Right forelimb (tissue), 1 donor: ENCODE measurements at places on chromosomes 6 and 20.

- DNase-seq = no peak
Measured at GRCh38 chr6:154314084-154314483, 42.5 kb downstream of the IPCEF1 start.

DNA sequence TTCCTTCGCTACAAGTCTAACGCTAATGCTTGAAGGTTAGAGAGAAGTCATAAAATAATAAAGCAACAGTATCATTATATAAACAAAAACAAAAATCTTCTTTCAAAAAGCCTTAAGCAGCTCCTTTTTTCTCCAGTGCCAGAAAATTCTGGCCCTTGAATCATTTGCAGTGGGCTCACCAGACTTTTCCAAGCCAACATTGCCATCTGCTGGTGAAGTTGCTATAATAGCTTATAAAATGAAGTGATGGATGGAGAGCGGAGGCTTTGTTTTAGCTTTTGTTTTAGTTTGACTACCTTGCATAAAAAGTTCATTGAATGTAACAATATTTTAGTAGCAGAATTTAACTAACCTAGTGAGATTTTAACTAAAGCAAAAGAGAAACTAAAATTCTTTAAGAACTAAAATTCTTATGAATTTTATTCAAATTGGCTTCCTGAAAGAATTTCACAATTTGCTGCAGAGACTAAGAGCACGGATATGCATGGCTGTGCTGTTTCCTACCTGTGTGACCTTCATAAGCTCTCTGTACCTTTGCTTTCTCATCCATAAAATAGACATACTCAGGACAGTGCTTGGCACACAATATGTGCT, 44.8 kb upstream of the SLC2A12 start:
- peak; percentile 68 for DNase-seq

GRCh38 chr20:2871111-2871465, 2.2 kb upstream of the PTPRA start:
- DNase-seq = no peak

DNA sequence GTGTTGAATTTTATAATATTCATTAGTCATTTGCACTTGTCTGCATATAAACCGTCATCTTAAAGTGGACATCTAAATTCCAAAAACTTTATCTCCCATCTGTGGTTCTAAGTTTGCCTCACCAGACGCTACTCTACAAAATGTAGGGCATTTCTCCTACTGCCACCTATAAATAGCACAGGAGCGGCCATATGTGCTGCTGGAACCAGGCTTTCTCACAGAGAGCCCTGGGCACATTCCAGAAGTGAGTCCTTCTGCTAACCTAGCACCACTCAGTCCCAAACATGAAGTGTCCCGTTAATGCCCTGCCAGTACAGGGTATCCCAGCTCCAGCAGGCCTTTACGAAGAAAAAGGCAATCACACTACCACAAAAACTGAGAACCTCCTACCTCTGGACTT, 153.7 kb downstream of the TMEM242 start:
- no peak for DNase-seq

DNA sequence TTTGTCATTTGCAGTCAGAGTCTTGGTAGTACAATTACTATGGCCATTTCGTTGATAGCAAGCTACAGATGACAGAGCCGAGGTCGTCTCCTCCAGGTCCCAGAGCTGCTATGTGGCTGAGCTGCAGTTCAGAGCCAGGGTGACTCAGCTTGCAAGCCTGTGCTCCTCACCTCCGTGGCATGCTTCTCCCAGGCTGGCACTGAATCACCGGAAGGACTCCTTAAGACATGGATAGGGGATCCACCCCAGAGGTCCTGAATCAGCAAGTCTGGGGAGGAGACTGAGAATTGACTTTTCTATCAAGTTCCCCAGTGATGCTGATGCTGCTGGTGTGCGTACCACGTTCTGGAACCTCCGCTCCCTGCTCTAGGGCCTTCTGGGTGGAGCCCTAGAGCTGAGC, 291.2 kb downstream of the CDH26 start:
- DNase-seq = no peak

DNA sequence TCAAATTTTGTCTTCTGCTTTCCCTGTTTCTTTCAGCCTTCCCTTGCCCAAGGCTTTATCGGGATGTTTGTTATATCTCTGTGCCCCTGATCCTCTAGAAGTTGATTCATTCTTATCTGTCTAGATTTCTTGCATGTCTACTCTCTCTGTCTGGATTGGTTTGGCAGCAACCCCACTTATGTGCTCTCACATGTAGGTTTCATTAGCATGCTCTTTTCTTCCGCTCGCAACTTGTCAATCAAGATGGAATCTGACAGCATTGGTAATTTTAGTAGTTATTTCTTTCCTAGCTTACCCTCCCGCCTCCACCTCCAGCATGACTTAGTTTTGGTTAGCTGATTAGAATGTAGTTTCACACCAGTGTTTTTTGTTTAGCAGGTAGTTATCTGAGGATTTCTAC, 39.3 kb downstream of the LRRC1 start:
- no peak for DNase-seq

DNA sequence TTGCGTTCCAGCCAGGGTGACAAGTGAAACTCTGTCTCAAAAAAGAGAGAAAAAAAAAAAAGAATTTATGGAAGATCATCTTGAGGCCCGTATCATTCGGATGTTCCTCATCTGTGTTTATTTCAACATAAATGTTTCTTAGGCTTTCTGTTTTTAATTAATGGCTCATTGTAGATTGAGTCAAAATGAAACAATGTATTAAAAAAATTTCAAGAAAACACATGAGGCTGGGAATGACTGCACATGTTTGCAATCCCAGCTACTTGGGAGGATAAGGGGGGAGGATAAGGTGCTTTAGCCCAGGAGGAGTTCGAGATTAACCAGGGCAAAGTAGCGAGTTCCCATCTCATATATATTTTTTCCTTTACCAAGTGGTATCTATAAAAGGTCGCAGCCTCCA, 47.3 kb downstream of the ITCH start:
- DNase-seq = no peak
